Memory B cell (primary cell): ENCODE measurements at places on chromosomes 2 and 18.

GRCh38 chr2:229342376-229342775, 71.3 kb upstream of the PID1 start:
- DNase-seq: no peak

GRCh38 chr2:636641-637405, 40.4 kb downstream of the TMEM18 start:
- DNase-seq: peak; percentile 62

DNA sequence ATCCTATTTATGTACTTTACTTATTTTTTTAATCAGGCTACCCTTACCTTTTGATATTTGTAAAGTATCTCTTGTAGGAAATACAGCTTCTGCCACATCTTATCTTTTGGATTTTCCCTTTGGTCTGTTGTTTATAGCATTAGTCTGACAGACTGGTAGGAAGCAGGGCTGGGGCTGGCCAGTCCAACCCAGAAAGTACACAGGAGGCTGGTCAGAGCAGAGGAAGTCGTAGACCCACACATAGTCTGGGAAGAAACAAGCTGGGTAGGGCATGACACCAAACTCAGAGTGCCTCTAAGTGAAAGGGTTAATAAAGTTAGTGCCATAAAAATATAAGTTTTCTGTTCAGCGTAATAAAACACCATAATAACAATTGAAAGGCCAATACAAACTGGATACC, 51.7 kb downstream of the BOLA3 start:
- no peak for DNase-seq

DNA sequence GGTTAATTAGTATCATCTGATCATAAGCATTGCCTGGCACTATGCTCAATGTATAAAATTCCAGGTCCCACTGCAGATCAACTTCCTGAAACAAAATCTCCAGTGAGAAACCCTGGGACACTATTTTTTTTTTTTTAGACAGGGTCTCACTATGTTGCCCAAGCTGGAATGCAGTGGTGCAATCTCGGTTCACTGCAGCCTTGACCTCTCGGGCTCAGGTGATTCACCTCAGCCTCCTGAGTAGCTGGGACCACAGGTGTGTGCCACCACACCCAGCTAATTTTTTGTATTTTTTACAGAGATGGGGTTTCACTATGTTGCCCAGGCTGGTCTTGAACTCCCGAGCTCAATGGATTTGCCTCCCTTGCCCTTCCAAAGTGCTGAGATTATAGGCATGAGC, 31.1 kb downstream of the DTNB start:
- DNase-seq: no peak

DNA sequence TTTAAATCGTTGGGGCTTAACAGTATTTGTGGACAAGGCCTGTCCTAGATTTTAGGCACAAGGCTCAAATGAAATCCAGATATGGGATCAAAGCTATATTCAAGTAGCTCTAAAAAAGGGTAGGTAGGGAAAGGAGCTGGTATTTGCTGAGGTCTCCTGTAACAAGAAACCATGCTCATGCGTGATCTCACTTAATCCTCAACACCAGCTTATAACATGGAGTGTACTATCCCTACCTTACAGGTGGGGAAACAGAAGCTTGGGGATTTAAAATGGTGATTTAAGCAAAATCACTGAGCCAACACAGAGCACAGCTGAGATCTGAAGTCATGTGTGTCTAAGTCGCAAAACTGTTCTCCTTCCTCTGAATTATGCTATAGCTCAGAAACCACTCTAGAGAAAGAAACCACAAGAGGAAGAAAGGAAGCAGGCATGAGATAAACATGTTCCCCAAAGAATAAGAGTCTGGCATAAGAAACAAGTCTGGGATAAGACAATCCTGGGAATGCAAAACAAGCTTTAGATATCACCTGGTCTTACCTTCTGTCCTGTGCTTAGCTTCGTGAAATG, 43.1 kb downstream of the CYRIA start:
- no peak for DNase-seq

DNA sequence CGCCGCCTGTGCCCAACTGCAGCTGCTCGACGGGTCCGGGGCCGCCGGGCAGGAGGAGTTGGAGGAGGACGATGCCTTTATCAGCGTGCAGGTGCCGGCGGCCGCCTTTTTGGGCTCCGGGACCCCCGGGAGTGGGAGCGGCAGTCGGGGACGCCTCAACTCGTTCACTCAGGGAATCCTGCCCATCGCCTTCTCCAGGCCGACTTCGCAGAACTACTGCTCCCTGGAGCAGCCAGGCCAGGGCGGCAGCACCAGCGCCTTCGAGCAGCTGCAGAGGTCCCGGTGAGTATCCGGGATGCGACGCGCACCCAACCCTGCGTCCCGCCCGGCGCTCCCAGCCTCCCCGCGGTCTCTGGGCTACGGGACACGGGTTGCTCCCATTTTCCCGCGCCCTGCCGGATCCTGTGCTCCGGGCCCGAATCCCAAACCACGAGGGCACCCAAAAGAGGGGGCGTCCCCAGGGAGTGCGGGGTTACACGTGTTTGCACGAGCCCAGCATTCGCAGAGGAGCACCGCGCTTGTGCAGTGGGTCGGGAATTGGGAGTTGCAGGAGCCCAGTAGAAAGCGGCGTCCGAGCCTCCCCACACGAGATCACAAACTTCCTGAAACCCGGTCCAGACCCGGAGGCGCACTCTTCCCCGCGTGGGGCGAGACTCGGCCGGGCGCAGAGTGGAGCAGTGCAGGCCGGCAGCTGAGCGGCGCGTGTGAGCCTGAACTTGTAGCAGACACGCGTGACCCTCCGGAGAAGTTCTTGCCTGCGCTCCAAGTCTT, 1.2 kb downstream of the CABLES1 start:
- DNase-seq: peak; percentile 49

DNA sequence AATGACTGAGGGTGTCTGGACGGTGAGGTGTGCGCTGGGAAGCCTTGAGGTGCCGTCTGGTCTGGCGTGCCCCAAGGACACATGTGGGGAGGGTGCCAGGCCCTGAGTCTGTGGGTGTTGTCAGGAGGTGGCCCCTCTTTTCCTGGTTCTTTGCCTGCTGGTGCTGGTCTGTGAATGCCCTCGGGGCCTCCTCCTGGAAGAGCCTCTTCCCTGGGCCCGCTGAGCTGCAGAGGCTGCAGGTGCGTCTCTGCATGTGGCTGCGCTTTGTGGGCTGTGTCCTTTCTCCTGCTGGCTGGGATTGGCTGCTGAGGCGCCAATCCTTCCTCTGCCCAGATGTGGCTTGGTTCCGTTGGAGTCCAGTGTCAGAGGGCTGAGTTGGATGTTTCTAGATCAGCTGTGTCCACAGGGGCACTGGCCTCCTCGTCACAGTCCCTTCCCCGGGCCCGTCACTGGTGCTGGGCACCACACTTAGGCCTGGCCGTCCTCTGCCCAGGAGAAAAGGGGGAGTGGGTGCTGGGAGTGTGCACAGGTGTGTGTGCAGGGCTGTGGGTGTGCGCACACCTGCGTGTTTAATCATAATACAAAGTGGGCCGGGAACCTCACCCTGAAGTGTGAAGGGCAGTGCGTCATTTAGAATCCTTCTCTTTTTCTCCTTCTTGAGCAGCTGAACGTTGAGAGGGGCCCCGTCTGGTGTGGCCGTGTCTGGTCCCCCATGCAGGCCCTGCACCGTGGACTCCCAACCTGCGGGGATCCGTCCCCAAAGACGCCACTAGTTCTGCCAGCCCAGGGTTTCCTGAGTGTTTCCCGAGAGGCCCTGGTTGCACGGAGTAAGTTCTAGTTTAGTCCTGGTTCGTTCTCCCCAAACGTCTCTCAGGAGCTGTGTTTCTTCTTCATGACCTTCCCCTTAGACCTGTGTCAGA, 35.5 kb downstream of the RTP5 start:
- no peak for DNase-seq

DNA sequence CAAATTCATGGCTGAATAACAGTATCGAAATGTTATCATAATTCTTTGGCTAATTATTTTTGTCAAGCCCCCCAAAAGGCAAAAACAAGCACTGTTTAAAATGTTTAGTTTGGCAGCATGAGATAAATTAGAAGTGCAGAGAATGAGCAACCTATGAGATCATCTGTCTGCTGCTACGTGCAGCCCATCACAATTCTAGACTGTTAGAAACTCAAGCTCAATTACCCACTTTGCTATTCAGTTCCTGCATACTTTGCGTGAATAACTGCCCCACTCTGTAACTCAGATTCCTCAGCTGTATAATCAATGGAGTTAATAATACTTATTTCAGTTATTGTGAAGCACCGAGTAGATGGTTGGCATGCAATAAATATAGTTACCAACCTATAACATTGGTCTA, 1181.9 kb downstream of the DPP10 start:
- DNase-seq: no peak

DNA sequence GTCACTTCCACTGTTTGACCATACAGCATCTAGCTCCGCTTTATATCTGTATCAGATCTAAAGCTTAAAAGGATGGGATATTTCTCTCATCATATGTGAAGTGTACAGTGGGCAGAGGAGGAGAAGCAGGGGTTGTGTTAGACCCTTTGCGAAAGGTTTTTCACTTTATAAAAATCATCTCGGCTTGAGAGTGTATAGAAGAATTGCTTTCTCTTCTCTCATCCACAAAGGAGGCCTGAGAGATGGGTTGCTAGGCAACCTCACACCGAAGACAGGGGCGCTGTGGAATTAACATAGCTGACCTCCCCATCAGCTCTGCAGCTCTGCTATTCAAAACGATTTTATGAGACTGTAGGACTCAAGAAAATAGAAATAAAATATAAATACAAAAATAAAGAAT, 70.2 kb upstream of the GALNT3 start:
- DNase-seq: no peak

DNA sequence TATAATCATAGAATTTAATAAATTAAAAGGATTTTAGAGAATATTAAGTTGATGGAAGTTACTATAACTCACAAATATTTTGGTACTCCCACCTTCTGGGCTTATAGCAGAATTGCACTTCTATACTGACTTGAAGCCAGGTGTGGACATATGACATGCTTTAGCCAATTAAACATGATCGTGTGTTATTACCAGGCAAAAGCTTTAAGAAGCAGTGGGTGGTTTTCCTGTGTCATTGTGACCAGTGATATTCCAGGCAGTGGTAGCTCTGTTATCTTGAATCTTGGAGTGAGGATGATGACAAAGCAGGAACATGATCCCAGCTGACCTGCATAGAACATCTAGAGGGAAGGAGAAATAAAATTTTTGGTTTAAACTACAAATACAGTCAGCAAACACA, 370.9 kb upstream of the ZEB2 start:
- no peak for DNase-seq

- DNase-seq: no peak
Observed at GRCh38 chr2:119338826-119339561, 27.6 kb downstream of the C2orf76 start.

DNA sequence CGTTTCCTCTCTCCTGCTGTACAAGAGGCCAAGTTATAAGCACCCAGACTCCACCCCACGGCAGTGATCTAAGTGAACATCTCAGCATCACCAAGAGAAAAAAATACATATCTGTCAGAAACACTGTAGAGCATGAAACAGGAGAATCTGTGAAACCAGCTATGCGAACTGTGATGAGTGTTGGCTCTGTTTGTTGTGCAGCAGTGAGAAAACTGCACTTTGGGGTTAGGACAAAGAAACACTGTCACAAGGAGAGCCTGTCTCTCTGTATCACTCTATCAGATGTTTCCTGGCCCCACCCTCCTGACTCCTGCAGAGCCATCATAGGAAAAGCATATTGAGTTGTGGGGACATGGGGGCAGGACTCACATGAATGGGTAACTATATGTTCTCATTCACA, 87.1 kb downstream of the LAMA3 start:
- no peak for DNase-seq

GRCh38 chr18:80175451-80176204, 66.6 kb downstream of the ADNP2 start:
- DNase-seq: no peak

GRCh38 chr2:147352264-147353071, 492.4 kb upstream of the ACVR2A start:
- DNase-seq: no peak

GRCh38 chr2:118980573-118980972, 38.6 kb downstream of the MARCO start:
- DNase-seq: no peak

- DNase-seq: no peak
Observed at GRCh38 chr2:99554238-99554637, 64.4 kb upstream of the REV1 start.

GRCh38 chr18:55844382-55844781, 256.4 kb upstream of the TCF4 start:
- DNase-seq: no peak

DNA sequence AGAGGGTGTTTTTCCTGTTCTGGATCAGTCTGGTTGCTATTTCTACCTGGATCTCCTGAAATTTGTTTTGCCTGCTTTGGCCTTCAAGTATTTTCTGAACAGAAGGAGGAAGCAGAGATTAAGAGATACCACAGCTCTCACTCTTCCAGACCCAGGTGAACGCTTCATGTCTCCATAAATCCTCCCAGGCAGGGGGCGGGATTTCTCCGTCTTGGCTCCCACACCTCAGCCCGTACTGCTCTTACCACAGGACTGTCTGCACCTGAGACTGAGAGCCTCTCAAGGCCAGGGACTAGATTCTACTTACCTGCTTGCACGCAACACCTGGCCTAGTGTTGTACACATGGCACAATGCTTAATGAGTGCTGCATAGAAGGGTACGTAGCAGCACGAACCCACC, 59.9 kb upstream of the LRPPRC start:
- no peak for DNase-seq

DNA sequence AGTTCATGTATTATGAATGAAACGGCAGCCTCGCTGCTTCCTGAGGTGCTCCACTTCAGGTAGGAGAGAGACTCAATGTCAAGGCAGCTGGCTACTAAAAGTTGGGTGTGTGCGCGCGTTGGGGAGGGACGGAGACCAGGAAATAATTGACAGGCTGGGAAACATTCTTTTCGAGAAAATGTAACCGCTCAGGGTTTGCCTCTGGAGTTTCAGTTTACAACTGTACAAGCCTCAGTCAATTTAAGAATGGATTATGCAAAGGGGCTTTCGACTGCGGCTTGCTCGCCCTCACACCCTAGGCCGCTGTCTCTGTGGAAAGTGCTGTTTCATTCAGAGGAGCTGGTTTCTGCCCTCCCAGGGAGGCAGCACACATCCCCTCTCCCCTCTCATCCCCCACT, 4.4 kb upstream of the SPRED2 start:
- DNase-seq: no peak

- DNase-seq: no peak
Observed at GRCh38 chr2:110173523-110173922, 31.3 kb downstream of the NPHP1 start.

GRCh38 chr2:132929786-132930185, 259.8 kb upstream of the LYPD1 start:
- no peak for DNase-seq

DNA sequence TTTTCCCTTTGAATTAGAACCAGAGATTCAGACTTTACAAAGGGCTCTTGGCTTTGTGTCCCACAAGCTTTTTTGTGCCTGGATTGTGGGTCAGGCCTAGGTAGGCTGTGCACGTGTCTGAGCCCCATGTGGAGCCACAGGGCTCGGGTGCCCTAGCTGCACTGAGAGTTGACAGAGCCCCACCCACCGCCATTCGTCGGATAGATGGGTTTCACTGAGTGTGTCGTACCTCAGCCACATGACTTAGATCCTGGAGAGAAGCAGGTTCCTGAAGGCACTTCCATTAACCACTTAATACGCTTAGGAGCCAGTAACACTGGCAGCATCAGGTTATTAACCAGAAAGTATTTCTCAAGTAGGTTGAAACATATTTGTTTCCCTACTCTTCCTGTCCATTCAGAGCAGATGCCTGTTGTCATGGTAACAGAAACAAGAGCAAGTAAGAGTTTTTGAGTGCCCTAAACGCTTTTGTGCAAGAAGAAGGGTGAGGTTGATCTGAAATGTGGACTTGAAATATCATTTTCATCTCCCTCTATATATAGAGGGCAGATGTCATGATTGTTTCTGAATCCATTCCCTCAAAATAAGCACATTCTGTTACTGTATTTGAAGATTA, 30.0 kb downstream of the ADCYAP1 start:
- no peak for DNase-seq

- no peak for DNase-seq
Observed at GRCh38 chr2:41879235-41879916, 168.4 kb upstream of the PKDCC start.
